Activated CD8-positive, alpha-beta T cell treated with anti-CD3 and anti-CD28 coated beads, Interleukin-2, amount 10 ng/mL, durations not matched to agents 7 days and 5 days (primary cell): ENCODE measurements at places on chromosomes 2 and 18.

- no peak for DNase-seq
These were observed 188.9 kb downstream of the LTBP1 start for GRCh38 chr2:33135645-33136044.

DNA sequence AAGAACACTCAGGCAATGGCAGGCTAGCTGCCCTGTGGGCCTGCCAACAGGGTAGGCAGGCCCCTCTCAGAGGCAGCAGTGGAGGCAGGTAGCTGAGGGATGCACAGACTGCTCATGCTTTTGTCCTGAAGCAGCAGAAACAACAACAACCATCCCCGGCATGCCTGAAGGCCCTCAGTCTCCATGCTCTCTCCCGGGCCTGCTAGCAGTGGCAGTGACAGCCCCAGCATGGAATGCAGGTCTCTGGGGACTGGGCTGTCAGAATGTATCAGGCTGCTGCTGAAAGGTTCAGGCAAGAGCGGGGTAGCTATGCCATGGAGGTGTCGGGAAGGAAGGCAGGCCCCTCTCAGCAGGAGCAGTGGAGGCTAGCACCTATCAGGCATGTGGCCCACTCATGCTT, 209.8 kb downstream of the KCNJ3 start:
- DNase-seq: no peak

- DNase-seq: no peak
These were observed 109.4 kb downstream of the LYPD1 start for GRCh38 chr2:132560562-132560961.

DNA sequence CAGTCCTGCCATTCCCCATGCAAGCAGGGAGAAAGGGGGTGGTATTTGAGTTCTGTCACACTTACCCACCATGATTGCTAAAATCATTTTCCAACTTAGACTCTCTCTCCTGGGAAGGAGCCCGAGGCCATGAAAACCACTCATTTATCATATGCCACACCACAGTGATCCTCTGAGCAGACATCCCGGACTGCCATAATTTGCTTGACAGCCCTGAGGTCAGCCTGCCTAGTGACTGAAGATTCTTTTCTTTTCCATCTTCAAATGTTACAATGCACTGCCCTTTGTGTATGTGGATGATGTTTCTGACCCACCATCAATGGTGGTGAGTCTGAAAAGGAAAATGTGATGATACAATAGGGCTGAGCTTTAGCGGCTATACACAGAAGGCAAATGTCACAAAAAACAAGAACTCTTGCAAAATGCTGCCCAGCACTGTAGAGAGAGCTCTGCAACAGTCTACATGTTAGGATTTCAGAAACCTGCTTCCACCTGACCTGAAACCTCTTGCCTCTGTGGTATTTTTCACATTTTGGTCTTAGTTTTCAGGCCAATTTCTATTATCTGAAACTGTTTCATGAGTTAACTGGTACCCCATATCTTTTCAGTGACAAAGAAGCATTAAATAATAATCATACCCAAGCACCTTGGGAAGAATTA, 272.8 kb downstream of the ZNF385B start:
- DNase-seq: no peak

- DNase-seq: no peak
These were observed 416.8 kb upstream of the HS6ST1 start for GRCh38 chr2:128735296-128735960.

GRCh38 chr2:98899041-98899702, 36.9 kb downstream of the CRACDL start:
- DNase-seq: no peak

GRCh38 chr2:19474128-19474527, 115.7 kb upstream of the OSR1 start:
- peak; percentile 82 for DNase-seq

DNA sequence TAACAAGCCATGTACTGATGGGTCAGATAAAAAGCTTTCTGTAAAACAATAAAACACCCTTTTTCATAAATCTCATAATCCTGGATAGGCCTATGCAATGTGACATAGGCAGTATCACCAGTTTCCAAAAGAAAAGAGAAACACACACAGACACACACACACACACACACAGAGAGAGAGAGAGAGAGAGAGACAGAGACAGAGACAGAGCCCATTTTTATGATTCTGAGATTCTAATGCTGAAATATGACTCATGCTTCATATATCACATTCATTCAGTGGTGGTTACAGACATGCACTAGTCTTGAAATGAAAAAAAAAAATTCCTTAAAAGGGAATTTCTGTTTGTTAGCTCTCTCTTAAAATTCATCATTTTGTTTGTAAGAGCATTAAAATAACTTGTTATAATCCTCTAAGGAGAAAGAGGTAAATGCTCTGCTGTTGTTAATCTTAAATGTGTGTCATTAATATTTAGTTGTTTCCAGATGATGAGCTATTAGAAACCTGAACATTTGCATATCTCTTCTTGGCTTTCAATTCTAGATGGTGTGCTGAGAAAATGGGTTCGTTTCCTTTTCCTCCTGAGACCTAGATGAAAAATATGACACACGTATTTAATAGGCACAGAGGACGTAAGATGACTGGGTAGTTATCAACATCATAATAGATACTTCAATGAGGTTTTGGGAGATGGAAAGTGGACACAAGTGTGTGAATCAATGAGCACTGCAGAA, 1598.7 kb upstream of the ACVR2A start:
- DNase-seq: no peak

DNA sequence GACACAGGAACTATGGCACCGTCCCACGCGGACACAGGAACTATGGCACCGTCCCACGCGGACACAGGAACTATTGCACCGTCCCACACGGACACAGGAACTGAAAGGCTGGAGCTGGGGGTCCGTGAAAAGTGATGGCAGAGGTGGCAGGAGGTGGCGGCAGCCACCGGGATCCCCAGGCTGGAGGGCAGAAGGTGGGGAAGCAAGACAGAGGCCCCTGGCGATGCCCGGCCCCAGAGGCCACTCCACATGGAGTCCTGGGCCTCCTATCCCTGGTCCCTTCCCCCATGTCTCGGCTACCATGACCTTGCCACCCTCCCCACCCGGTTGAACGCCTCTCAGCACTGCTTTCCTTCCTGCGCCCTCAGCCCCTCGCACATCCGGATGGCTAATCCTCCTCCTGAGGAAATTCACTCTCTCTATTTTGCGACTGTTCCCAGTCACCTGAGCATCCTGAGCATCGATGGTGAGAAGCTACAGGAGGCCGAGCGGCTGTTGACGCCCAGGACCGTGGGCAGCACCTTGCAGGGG, 181.4 kb downstream of the TMEM18 start:
- no peak for DNase-seq

DNA sequence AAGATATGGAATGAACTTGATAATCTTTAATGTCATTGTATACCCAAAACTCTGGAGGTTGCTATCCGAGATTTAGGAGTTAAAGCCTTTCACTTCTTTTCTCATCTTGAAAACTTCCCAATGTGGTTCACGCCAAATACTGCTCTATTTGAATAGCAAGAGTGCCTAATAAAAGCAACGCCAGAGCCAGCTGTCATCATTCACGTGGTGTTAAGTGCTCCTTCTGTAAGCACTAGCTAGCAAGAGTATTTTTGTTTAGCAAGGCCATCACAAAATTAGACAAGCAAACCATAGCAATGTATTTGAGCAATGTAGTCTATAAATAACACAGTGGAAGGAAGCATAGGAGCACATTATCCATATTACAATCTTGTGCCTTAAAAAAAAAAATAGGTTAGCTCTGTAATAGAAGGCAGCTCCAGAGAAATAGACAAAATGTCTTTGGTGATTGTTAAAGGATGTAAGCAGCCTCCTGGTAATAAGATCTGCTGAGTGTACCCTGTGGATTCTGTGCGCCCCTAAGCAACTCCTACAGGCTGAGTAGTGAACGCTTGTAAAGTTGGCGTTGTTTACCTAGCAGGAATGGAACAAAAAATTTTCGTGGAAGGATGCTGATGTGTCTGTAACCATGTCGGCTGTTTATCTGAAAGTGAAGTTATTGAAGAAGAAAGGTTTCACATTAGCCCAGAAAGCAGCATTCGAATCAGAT, 518.0 kb downstream of the CNTNAP5 start:
- no peak for DNase-seq

DNA sequence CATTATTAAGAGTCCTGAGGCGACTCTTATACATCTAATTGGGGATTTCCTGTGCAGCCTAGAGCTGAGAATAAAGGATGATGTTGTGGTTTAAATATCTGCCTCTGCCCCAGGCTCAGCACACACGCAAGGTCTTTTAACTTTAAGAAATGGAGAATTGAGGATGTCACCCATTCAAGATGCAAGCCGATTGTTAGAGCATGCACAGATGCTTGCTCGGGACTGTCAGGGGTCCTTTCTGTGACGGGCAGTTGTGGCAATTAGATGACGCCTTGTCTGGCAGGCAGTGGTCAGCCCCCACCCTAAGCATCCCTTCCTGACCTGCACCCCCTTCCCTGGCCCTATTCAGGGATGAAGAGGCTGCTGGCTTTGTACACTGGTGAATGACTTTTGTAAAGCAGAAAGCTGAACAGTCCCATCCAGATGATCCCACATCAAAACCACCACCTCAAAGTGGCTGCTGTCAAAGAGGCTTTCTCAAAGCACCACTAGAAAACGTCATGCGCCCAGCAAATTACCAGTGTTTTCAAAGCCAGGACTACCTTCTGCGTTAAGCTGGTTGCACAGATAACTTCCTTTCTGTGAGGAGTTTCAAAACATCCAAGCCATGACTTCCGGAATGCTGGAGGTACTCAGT, 23.7 kb downstream of the FAM178B start:
- DNase-seq: peak; percentile 95

DNA sequence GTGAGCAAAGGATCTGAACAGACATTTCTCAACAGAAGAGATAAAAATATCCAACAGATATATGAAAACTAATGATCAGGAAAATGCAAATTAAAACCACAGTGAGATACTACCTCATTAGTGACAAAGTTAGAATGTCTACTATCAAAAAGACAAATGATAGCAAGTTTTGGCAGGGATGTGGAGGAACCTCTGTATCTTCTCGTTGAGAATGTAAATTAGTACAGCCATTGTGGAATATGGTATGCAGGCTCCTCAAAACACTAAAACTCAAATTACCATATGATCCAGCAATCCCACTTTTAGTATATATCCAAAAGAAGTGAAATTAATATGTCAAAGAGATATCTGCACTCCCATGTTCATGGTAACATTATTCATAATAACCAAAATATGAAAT, 427.1 kb downstream of the LRRTM4 start:
- DNase-seq: no peak

GRCh38 chr2:236841389-236841788, 244.3 kb upstream of the COPS8 start:
- DNase-seq: no peak

- DNase-seq: peak; percentile 84
These were observed 5.0 kb downstream of the MGAT5 start for GRCh38 chr2:134258684-134259388.

- DNase-seq: no peak
These were observed 8.7 kb downstream of the PCBP1 start for GRCh38 chr2:70095720-70096670.

- DNase-seq: no peak
These were observed 468.3 kb downstream of the SPAG16 start for GRCh38 chr2:213752575-213752974.

DNA sequence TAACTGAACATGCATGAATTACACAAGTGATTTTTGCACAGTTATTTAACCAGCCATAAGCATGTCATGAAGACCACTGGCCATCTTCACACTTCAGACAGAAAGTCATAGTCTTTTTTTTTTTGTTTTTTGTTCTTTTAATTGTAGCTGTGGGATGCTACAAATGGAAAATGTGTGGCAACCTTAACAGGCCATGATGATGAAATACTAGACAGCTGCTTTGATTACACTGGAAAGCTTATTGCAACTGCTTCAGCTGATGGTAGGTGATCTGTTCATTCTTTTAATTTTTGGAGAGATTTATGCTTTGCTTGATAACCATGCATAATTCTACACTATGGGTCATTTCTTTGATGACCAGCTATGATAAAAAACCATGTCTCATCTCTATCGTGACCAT, 35.6 kb downstream of the DAW1 start:
- no peak for DNase-seq

GRCh38 chr2:31992934-31993333, 17.9 kb downstream of the MEMO1 start:
- DNase-seq: no peak

DNA sequence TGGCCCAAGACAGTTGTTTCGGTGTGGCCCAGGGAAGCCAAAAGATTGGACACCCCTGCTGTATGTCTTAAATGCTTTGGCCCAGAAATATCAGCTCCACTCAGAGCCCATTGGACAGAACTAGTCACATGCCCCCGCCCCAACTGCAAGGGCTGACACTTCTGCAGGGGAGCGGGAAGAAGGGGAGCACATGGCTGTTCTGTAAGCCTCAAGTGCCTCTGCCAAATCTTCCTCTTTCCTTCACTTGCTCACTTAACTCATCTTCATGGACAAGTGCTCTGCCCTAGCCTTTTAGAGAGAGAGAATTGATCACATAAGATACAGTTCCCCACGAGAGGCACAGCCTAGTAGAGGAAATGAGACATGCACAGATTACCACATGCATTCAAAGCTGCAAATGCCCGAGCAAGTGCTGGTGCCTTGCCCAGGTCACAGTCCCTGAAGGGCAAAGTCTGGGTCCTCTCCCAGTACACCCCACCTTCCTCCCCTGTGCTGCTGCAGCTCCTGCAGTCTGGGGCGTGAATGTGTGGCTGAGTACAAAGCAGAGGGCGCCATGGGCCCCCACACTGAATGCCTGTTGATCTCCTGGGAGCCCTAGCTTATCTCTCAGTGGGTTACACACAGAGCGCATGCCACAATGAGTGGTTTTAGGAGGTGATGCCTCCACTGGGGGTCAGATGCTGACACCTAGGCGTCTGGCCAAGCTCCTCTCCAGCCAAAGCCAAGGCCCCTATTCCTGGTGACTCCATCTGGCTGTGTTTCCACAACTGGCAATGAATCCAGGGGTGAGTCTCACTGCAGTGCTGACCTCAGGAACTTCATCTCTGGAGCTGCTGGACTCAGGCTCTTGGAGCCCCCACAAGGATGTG, 135.3 kb downstream of the CTIF start:
- DNase-seq: no peak

DNA sequence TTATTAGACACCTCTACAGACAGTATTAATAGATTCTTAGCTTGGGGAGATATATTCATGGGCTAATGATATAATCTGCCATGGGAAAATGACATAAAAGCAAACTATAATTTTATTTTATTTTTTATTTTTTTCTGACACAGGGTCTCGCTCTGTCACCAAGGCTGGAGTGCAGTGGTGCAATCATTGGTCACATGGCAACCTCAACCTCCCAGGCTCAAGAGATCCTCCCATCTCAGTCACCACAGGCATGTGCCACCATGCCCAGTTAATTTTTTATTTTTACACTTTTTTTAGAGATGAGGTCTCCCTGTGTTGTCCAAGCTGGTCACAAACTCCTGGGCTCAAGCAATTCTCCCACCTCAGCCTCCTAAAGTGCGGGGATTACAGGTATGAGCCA, 39.3 kb downstream of the RTN4 start:
- DNase-seq: no peak

DNA sequence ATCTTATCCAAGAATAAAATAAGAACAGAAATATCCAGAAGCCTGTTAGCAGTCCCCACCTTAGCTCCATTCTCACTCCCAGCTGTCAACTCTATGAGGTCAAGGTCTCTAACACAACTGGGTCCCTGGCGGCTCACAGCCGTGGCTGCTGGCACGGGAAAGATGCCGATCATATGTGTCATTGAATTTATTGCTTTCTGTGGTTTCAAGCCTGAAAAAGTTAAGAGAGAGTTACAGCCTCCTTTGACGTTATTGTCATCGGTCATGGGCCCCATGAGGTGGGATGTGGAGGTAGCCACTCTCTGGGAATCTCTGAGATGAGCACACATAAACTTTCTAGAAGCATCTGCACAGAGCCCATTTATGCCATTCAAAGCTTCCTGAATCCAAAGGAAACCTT, 28.7 kb upstream of the CABLES1 start:
- no peak for DNase-seq
